ENCODE measurements at places on chromosomes 12 and 14. TPM values are rescaled to one million over a fixed set of nuclear protein-coding genes. Genes with fewer than 3 reads are reported as not detected.

DNA sequence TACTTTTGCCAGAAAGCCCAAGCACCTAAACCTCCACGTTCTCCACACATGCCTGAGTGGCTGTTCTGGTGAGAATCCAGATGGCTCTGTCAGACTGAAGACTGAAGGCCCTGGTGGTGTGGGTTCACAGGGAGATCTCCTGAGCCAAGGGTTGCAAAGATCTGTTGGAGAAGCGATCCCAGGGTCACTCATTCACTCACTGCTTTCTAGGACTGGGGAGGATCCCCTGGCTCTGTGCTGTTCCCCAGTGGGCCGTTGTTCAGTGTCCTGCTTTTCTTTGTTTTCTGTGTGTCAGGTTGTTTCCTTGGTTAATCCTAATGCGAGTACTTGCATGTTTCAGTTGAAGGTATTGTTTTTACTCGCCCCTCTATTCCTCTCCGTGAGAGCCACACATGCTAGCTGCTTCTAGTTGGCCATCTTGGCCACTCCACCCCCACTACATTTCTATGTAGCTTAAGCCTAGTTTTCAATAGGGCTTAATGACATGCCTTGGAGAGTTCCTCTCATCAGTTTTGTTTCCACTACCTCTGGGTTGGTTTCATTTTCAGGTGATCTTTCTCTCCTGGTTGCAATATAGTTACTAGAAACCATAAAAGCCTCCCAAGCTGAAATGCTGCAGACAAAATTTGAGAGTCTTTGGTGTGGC lies 144.5 kb upstream of the SLC38A2 start:
- no peaks in the 10 kb centered on the region for H3K27me3 ChIP-seq
- no peak for DNase-seq
- H3K4me3 ChIP-seq, result no peak overlapping the region
- H3K27ac ChIP-seq, result no peak overlapping the region

DNA sequence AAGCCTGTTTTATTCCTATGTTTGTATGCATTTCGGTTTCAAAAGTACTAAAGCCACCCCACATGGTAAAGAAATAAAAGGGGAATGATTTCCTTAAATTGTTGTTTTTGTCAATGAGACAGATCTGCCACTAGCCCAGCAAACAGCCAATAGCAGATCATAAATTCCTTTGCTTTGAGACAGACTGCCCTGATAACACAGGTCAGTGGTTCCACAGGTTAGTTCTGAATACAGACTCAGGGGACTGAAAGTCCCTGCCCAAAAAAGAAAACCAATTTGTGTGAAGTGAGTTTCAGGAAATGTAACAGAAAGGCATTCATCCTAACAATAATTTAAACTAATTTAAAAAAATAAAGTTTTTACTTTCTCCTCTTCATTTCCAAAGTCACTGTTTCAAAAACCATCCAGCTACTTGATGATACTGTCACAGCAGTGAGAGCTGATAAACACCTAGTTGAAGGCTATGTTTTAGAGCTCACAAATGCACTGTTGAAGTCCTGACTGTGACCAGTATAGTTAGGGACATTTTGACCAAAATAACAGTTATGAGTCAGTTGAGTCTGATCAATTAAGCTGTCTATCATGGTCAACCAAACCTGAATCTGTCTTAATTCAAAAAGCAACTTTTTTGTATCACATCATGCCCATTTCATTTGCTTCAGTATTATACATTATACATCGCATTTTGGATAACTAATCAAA lies 77.7 kb downstream of the LGR5 start:
- no peak for DNase-seq
- H3K4me1 ChIP-seq, result no peaks in the 10 kb centered on the region
- no peaks in the 10 kb centered on the region for H3K36me3 ChIP-seq
- no peak overlapping the region for H3K4me3 ChIP-seq
- H3K27ac ChIP-seq, result no peak overlapping the region
- no peaks in the 10 kb centered on the region for H3K27me3 ChIP-seq

- H3K36me3 ChIP-seq, result no peaks in the 10 kb centered on the region
- H3K4me3 ChIP-seq, result no peak overlapping the region
- no peak overlapping the region for H3K27ac ChIP-seq
- H3K27me3 ChIP-seq, result no peaks in the 10 kb centered on the region
- DNase-seq, result no peak
Measured at GRCh38 chr14:39739796-39740195, 307.6 kb upstream of the FBXO33 start.

GRCh38 chr12:111457071-111457470 lies 51.3 kb downstream of the SH2B3 start:
- no peaks in the 10 kb centered on the region for H3K4me1 ChIP-seq
- H3K27me3 ChIP-seq, result no peaks in the 10 kb centered on the region
- H3K4me3 ChIP-seq, result no peak overlapping the region
- DNase-seq, result no peak
- no peak overlapping the region for H3K27ac ChIP-seq

DNA sequence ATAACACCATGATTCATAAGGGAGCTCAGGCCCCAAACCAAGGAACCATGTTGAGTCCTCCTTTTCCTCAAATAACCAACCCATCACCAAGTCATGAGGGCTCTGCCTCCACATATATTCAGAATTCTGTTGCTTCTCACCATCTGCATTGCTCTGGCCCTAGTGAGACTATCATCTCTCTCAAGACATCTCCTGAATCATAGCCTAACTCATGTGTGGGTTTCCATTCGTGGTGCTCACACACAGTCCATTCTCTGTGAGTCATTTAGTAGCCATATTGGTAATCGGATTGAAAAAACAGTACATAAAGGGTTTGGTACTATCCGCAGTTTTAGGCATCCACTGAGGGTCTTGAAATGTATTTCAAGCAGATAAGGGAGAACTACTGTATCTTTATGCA lies 5.1 kb upstream of the SLC38A2 start:
- H3K27ac ChIP-seq, result no peak overlapping the region
- DNase-seq, result no peak
- H3K27me3 ChIP-seq, result no peaks in the 10 kb centered on the region
- peaks cover 22% of the 10 kb centered on the region for H3K4me1 ChIP-seq
- no peak overlapping the region for H3K4me3 ChIP-seq
- no peaks in the 10 kb centered on the region for H3K36me3 ChIP-seq

Gene DBX2
- not detected for total RNA-seq

GRCh38 chr12:129373746-129374145 lies 520.5 kb downstream of the GLT1D1 start:
- H3K4me1 ChIP-seq, result no peaks in the 10 kb centered on the region
- H3K36me3 ChIP-seq, result no peaks in the 10 kb centered on the region
- no peak overlapping the region for H3K27ac ChIP-seq
- no peak overlapping the region for H3K4me3 ChIP-seq
- no peak for DNase-seq

- H3K4me1 ChIP-seq, result no peaks in the 10 kb centered on the region
- DNase-seq, result no peak
- peaks cover 35% of the 10 kb centered on the region for H3K36me3 ChIP-seq
- no peaks in the 10 kb centered on the region for H3K27me3 ChIP-seq
- H3K27ac ChIP-seq, result peak overlapping the region; percentile 40
- no peak overlapping the region for H3K4me3 ChIP-seq
Measured at GRCh38 chr12:79782172-79782900, 91.6 kb upstream of the PAWR start.

DNA sequence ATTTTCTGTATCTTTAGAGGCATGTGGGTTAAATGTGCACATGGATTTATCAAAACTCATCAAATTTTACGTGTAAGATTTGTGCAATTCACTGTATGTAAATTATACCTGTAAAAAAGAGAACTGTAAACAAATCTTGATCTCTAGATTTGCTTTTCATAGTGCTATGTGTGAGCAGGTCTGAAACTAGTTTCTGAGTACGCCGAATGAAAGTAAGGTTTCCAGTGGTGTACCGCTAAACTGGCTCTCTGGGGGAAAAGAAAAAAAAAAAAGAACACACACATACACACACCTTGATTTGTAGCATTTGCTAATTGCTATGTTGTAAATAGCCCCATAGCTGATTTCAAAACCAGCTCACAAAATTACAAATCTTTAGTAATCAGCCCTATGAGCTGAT lies 8.6 kb upstream of the SLC41A2 start:
- no peaks in the 10 kb centered on the region for H3K4me1 ChIP-seq
- DNase-seq, result no peak
- H3K27ac ChIP-seq, result no peak overlapping the region
- H3K27me3 ChIP-seq, result no peaks in the 10 kb centered on the region

GRCh38 chr14:61628016-61628725 lies 67.1 kb upstream of the HIF1A start:
- H3K27ac ChIP-seq, result no peak overlapping the region
- H3K36me3 ChIP-seq, result no peaks in the 10 kb centered on the region
- peaks cover 11% of the 10 kb centered on the region for H3K4me1 ChIP-seq
- H3K4me3 ChIP-seq, result no peak overlapping the region
- no peaks in the 10 kb centered on the region for H3K27me3 ChIP-seq
- DNase-seq, result no peak

- no peaks in the 10 kb centered on the region for H3K36me3 ChIP-seq
- H3K4me3 ChIP-seq, result no peak overlapping the region
- H3K27me3 ChIP-seq, result no peaks in the 10 kb centered on the region
- DNase-seq, result no peak
Measured at GRCh38 chr12:57401165-57401564, 29.7 kb downstream of the R3HDM2 start.

DNA sequence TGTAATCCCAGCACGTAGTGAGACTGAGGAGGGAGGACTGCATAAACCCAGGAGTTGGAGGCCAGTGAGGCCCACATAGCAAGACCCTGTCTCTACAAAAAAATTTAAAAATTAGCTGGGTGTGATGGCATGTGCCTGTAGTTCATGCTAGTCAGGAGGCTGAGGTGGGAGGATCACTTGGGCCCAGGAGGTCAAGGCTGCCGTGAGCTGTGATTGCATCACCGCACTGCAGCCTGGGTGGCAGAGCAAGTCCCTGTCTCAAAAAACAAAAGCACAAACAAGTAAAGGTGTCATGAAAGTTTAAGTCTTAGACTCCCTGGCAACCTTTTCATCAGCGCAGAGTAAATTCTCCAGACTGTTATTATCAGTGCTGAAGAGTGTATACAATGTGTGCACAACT lies 10.4 kb downstream of the TMEM30B start:
- H3K4me3 ChIP-seq, result no peak overlapping the region
- no peaks in the 10 kb centered on the region for H3K36me3 ChIP-seq
- no peak for DNase-seq
- H3K27me3 ChIP-seq, result no peaks in the 10 kb centered on the region
- no peak overlapping the region for H3K27ac ChIP-seq

DNA sequence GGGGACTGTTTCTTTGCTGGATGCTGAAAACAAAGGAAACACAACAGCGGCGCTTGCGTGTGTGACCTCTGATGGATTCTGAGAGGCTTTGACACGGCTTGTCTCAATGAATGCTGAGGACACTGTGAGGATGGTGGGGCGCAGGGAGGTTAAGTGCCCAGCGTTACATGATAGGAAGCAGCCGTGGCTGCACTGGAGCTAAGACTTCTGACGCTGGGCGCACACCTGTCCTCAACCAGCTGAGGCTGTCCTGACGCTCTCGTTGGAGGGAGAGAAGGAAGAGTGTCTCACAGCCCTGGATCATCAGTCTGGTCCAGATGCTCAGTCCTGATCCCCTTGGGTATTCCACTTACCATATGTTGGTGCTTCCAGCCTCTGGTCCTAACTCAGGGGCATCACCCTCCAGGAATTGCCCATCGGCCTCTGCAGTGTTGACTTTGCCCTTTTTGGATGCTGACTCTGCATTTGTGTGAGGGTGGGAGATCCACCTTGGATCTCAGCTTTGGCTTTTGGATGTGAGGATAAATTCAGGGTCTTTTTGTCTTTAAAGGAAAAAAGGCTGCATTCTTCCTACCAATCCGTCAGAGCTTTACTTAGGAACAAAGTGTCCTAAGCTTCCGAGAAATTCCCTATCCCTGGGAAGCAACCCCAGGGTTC lies 125.2 kb downstream of the ZNF664 start:
- peaks cover 73% of the 10 kb centered on the region for H3K27me3 ChIP-seq
- no peak overlapping the region for H3K4me3 ChIP-seq
- no peak overlapping the region for H3K27ac ChIP-seq
- no peaks in the 10 kb centered on the region for H3K36me3 ChIP-seq
- H3K4me1 ChIP-seq, result no peaks in the 10 kb centered on the region

Gene SMOC1
- not detected for total RNA-seq

Gene NCAPD2
- total RNA-seq, result 220 TPM

- H3K27ac ChIP-seq, result no peak overlapping the region
- no peaks in the 10 kb centered on the region for H3K27me3 ChIP-seq
- DNase-seq, result no peak
- no peak overlapping the region for H3K4me3 ChIP-seq
- peaks cover 29% of the 10 kb centered on the region for H3K4me1 ChIP-seq
Measured at GRCh38 chr14:65287264-65288131, 125.0 kb upstream of the FUT8 start.

GRCh38 chr14:43360239-43360638 lies 1146.8 kb downstream of the FSCB start:
- H3K4me3 ChIP-seq, result no peak overlapping the region
- DNase-seq, result no peak
- no peak overlapping the region for H3K27ac ChIP-seq

- H3K4me3 ChIP-seq, result no peak overlapping the region
- no peak for DNase-seq
- H3K36me3 ChIP-seq, result no peaks in the 10 kb centered on the region
- peaks cover 28% of the 10 kb centered on the region for H3K27me3 ChIP-seq
Measured at GRCh38 chr12:2535583-2536204, 259.1 kb upstream of the FKBP4 start.

DNA sequence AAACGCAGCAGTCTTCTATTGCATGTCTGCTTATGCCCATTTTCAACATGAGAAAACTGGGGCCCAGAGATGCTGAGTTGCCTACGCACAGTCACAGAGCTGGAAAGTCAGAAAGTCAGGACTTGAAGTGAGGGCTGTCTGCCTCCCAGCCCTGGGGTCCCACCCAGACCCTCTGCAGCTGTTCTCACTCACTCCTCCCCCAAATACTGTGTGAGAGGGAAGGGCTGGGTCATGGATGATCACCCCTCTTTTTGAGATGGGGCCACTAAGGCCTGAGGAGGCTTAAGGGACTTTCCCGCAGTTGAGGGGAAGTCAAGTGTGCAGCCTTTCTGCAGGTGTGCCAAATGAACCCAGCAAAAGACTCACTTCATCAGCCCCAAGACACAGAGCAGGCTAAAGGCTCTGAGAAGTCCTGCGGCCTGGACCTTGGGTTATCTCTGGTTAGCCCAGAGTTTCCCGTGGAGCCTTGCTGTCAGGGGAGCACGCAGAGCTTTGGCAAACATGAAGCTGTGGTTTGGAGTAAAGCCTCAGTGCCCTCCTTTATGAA lies 18.7 kb downstream of the DTX1 start:
- peaks cover 21% of the 10 kb centered on the region for H3K27me3 ChIP-seq
- H3K36me3 ChIP-seq, result no peaks in the 10 kb centered on the region
